Astrocyte of the cerebellum (primary cell): ENCODE measurements at places on chromosomes 2 and 18.

DNA sequence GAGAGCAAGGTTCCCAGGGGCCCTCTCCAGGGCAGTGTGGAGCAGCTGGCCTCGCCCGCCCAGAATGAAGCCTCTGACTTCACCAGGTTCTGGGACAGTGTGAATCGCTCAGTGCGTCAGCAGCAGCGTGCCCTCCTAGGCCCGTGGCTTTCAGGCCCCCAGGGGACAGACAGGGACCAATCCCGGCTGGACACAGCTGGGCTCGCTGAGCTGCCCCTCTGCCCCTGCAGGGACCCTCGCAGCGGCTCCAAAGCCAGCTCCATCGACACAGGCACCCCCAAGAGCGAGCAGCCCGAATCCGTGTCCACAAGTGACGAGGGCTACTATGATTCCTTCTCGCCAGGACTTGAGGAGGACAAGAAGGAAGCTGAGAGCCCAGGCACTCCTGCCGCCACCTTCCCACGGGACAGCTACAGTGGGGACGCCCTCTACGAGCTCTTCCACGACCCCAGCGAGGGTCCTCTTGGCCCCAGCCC, 7.6 kb downstream of the AMER3 start:
- no peak for DNase-seq

GRCh38 chr2:207779523-207779922, 9.8 kb upstream of the FZD5 start:
- DNase-seq = no peak

GRCh38 chr18:57534511-57534909, 52.0 kb downstream of the FECH start:
- no peak for DNase-seq

DNA sequence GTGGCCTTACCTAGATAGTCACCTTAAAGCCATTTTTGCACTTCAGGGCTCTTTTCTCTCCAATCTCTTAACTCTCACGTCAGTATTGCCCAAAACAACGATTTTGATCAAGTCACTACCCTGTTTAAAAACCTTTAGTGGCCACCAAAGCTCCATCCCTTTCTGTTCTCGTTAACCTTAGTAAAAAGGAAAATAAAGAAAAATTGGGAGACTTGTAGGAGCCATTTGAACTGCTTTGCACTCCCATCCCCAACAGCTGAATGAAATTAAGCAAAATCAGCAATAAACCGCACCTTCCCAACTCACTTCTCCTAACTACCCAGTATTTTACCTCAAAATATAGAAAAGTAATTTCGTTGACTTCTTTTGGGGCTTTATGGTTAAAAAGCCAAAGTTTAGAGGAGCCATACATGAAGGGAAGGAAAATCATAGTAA, 686 bp upstream of the ARL5A start:
- no peak for DNase-seq

- no peak for DNase-seq
Observed at GRCh38 chr18:59932401-59932800, 32.6 kb downstream of the PMAIP1 start.

GRCh38 chr2:55236992-55237543, 4.6 kb downstream of the RPS27A start:
- DNase-seq = no peak

GRCh38 chr2:43950383-43951008, 45.3 kb downstream of the LRPPRC start:
- peak; percentile 43 for DNase-seq

- DNase-seq = no peak
Observed at GRCh38 chr2:179170901-179171300, 93.7 kb downstream of the SESTD1 start.

DNA sequence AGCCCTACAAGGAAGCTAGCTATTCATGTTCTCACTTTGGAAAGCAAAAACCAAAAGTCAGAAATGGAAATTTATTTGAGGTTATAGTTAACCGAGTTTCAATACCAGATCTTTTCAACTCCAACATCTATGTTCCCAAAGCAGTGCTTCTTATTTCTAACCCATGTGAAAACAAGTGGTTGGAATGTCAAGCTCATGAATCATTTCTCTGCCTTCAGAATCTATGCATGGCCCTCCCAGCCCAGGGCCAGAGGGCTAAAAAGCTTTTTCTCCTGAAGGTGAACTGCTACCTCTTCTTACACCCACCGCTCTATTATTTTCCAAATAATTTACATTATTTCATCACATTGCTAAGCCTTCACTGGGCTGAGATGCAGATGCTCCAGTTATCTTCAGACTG, 158.4 kb downstream of the SP3 start:
- no peak for DNase-seq

GRCh38 chr18:73431620-73432019, 563.8 kb upstream of the NETO1 start:
- no peak for DNase-seq

DNA sequence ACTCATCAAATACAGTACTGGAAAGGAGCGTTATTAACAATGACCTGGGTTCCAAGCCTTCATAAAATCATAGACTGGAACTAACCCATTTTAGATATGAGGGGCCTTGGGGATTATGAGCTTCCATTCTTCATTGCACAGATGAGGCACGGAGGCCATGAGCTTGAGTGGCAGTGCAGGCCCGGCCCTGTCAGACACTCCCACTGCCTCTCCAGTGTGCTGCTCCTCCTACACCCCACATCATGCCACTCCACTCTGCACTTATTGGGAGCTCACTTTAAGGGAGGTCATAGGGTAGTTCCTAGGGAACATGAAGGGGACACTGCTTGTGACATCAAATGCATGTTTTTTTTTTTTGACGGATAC, 77.9 kb downstream of the TSN start:
- DNase-seq = no peak

DNA sequence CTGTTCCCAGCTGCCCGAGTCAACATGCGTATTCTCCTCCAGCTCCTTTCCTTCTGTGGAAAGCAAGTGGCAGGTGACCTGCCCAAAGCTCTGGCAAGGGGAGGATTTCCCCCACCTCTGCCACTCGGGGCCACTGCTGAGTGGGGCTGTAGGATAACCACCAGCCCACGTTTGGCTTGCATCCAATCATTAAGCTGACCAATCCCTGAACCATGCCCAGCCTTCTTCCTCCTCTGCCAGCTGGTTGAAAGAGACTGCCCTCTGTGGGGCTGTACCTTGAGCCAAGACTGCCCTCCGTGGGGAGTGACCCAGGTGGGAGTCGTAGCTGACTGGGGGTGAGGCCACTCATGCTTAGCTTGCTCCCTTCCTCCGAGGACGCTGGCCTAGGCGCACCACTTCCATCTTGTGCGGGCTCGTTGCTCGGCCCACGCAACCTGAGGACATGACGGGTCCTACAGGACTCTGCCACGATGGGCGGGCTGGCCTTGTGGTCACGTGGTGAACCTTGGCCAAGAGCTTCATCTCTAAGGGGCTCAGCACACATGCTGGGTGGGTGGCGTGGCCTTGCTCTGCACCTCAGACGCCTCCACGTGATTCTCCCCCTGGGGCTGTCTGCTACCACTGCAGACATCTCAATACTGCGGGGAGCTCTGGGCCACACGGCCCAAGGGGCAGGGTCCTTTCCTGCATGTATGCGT, 112.1 kb downstream of the NDUFA10 start:
- no peak for DNase-seq

GRCh38 chr2:230827774-230828271, 36.9 kb upstream of the ITM2C start:
- DNase-seq = no peak

GRCh38 chr2:105042189-105042588, 4.3 kb downstream of the MRPS9 start:
- no peak for DNase-seq
